Chondrocyte (in vitro differentiated cells): ENCODE measurements at places on chromosomes 5 and 9. TPM values are rescaled to one million over a fixed set of nuclear protein-coding genes. Genes with fewer than 3 reads are reported as not detected.

GPRIN1 gene
- 1.7 to 2.9 TPM (median 2.1 TPM) in 3 replicates for total RNA-seq

CSF1R gene
- total RNA-seq, result 0.62 to 1.7 TPM (median 0.65 TPM) in 3 replicates

CARTPT gene
- not detected in 3 replicates for total RNA-seq

IFNA13 gene
- total RNA-seq, result not detected in 3 replicates

IL7R gene
- 0.36 to 0.56 TPM (median 0.50 TPM) in 3 replicates for total RNA-seq

ANKRD31 gene
- total RNA-seq, result 0.10 to 0.24 TPM (median 0.18 TPM) in 3 replicates

CTSV gene
- 0.34 to 0.90 TPM (median 0.85 TPM) in 3 replicates for total RNA-seq

RLN2 gene
- not detected in 3 replicates for total RNA-seq

MAMDC2 gene
- total RNA-seq, result 76.7 to 92.6 TPM (median 77.5 TPM) in 3 replicates

DNA sequence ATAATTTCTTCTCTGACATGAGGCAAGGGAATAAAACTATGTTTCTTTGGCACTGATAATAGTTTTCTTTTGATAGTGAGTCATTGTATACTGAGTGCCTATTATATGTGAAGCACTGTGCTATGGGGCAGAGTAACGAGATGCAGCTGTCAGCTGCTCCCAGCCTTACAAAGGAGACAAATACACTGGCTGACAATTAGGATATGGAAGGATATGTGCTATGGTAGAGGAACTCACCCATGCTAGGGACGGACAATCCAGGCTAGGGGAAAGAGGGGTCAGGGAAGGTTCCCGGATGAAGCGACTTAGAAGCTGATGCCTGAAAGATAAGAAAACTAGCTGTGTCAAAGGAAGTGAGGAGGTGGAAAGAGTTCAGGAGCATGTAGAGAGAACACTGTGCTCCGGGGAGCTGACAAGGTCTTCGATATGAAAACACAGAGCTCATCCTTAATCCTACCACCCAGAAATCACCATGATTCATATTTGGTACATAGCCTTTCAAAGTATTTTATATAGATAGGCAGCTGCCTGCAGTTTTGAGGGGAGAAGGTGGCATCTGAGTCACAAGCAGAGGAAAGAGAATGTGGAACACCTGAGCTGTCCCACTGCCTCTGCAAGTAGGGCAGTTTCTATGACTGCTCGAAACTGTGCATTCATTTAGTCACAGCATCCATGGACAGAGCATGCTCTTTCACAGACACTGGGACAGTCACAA is 12.1 kb downstream of the BSPRY start:
- DNase-seq, result no peak

DNA sequence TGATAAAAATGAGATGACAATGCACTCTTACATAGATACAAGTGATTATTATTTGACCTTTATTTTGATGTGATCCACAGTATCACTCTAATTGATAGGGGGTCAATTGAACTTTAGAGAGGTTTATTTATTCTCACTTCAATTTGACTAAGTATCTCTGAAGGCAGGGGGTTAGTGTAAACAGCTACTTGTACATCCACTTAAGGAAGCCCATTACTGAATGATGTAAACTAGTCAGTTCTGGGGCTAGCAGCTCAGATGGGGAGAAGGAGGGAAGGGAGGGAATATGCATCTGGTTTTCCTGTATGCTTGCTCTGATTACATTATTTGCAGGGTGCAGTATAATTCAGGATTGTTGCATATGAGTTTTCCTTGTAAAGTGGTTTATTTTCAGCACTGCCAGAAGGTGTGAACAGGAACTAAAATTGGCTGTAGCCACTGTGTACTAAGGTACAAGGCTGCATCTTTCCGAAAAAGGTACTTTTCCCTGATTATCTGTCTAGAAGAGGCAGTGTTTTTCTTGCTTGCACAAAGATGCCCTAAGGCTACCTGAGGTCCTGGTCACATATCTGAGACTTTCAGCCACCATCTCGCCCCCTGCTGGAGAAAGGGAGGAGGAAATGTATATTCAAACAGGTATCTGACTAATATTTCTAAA is 51.2 kb downstream of the MRPS27 start:
- no peak for DNase-seq

DNA sequence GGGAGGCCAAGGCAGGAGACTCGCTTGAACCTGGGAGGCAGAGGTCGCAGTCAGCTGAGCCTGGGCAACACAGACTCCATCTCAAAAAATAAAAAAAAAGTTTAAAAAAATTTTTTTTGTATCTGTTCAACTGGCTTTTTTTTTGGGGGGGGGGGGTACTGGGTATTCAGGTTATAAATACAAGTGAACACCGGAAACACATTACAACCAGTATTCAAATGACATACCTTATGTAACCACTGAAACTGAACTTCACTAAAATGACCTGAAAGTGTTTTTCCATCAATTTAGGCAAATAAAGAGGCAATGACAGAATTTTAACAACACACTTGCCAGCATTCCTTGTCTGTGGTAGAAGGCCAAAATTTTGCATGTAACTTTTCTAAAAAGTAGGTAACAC is 33.5 kb downstream of the STRBP start:
- no peak for DNase-seq

DNA sequence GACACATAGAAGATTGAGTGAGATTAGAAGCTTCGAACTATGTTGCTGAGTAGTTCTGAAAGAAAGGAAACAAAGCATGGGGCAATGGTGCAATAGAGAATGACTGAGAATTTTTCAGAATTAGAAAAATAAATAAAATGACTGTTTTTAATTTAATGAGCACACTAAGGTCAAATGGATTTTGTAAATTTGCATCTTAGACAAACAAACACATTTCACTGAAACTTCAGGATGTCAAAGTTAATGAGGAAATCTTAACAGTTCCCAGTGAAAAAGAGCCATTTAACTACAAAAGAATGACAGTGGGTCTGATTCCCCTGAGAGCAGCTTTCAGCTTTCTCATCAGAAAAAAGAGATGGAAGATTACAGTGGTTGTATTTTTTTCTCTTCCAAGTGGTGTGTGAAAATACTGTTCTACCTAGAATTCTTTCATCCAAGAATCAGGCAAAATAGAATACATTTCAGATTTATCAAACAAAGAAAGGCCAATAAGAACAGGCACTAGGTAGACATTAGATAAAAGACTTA is 591.9 kb downstream of the SEMA5A start:
- no peak for DNase-seq

- peak; percentile 82 for DNase-seq
These were observed 4.4 kb upstream of the ST6GALNAC6 start for GRCh38 chr9:127903557-127904475.

DNA sequence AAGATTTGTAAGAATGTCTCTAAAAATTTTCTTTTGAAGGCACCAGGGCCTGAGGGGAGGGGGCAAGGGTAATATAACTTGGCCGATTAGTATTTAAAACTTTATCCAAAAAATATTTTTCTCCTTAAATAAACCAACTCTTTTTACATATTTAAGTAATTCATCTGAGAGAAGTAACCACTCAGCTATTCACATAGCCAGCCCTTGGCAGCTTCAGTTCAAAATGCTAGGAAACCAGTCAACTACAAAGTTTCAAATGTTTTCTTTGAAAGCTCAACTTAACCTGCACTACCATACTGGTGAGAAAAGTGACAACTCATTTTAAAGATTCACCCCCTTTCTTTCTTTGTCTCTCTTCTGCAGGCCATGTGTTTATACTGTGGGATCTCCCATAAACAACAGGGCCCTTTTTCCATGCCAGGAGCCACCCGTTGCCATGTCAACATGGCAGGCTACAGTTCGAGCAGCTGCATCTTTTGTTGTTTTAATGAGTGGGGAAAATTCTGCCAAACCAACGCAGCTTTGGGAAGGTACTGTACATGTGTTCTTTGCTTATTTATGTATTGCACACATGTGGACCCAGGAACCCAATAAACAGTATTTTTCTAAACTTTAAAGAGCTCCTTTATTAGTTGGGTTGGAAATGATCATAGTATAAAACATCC is 46.3 kb downstream of the AOPEP start:
- no peak for DNase-seq

DNA sequence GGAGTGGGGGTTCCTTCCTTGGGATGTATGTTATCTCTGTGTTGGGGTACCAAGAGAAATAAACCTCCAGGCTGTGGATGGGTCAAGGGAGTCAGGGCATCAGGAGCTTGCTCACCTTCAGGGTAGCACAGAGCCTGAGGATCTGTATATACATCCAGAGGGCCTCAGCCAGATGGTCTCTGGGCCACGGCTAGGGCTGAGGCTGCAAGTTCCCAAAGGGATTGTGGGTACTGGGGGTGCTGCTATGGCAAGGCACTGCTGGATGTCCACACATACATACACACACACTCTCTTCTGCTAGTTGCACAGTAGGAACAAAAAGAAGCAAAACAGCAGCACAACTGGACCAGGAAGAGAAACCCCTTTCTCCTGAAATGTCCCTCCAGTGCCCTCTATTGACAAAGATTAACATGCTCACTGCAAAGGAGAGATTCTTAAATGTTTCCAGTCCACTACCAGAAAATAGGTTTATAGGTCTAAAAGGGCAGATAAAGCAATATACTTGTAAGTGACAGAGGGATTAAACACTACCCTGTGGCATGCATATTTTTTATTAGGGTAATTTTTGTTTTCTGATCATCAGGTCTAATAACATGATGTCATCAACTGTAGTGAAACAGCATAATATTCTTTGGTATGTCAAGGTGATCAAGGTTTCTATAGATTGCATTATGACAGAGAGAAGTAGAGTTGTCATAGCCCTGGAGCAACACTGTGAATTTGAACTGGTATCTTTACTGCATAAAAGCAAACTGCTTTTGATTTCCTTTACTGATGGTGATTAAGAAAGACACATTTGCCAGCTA is 56.3 kb upstream of the KCNN2 start:
- no peak for DNase-seq

DNA sequence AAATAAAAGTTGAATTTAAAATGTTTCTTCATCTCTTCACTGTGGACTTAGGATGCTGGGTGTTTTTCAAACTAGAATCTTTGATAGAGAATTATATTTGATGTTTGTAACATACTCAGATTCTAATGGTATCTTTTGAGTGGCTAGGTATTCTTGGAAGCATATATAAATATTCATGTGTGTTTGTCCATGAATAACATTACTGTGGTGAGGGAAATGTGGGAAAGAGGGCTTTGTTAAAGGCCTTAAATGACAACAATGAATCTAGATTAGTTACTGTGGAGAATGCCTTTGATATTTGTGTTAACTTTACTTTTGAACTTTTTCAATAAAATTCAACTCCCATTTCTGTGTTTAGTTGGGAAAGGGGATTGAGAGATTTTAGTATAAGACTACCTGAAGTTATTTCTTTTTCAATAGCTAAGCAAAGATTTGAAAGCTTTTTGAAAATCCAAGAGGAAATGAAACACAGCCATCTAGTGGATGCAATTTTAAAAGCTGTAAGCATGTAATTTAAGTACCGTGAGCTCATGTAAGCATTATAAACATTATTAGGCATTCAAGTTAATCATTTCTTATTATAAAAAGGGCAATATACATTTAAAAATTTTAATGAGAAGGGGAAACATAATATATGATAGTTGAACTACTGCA is 69.6 kb downstream of the CCDC171 start:
- no peak for DNase-seq

DNA sequence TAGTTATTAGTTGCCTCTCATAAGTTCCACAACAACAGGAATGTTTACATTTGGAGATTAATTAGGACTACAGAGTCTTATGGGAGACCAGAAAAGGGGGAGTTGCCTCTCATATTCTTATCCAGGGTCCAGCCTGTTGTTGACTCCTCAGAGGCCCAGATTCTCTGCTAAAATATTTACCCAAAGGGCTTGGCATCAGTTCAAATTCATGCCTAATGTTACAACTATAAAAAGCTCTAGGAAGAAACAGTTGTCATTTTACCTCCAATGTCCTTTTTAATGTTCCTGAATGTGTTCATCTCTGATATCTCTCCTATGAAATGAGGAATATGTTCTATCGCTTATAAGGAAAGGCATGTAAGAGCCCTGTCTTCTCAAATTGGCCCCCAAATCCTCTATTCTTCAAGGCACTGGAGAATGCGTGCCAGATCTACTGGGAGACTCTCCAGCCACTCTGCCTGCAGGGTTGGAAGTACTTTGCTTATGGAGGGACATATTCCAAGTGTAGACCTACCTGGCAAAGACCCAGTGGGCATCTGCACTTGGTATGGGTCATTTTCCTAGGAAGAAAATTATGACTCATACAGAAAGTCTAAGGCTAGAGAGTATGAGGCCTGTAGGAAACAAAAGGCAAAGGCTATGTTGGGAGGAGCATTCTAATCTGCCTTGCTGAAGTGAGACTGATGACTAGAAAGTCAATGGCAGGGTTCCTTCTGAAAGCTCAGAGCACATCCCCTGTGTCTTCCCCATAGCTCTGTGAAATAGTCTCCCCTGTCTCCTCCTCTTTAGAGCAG is 192.6 kb downstream of the ESM1 start:
- no peak for DNase-seq

DNA sequence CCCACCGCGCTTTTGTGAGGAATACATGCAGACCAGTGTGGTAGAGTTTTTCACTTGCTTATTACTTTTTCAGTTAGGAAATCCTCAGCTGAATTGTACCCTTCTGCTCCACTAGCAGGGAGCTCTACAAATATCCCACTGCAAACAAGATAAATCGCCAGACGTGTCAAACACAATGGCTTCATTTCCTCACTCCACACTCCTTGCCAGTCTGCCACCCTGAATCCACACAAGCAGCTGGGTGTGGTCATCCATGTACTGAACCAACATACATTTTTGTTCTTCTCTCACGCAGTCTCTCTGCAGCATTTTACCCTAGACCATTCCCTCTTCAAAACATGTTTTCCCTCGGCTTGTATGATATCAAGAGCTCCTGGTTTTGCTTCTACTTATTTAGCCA is 3.7 kb upstream of the ROR2 start:
- no peak for DNase-seq

DNA sequence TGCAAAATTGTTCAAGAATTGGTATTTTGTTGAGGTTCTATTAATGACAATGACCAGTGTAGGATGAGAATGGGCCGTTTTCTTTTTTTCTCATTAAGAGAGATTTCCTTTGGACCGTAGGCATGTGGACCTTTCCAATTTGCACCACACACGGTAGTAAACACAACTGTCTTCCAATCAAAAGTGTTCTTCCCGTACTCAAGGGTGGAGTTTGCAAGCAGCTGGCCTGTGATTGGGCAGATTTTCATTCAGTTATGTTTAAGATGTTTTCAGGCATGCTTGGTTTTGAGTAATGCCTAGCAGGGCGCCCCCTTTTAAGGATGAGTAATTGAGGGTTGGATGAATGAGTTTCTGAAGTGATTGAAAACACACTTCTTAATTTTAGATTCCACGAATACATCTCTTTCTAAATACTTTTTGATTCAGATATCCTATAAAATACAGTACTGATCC is 2.5 kb downstream of the KDM3B start:
- no peak for DNase-seq

DNA sequence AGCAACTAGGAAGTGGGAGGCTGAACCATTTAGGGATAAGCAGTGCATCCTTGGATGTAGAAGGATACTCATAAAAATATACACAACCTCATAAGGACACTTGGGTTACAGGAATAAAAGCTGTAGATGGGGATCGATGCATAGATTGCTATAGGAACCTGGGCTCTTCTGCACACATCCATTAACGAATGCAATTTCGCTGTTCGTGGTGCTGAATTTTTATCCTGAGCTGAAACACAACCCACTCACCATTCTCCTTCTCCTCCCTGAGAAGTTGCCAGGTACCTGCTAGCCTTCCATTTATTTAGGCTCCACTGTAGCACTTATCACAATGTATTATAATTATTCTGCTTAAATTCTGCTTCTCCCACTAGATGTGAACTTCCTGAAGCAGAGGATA is 320.6 kb upstream of the BRINP1 start:
- DNase-seq, result no peak
